ENCODE measurements at places on chromosomes 5 and 9. TPM values are rescaled to one million over a fixed set of nuclear protein-coding genes. Genes with fewer than 3 reads are reported as not detected.

Gene LHX3
- not detected for total RNA-seq

Gene PCDHAC1
- total RNA-seq, result not detected

Gene NR5A1
- total RNA-seq, result not detected

Gene TLX3
- not detected for total RNA-seq

Gene WNK2
- total RNA-seq, result not detected

Gene ZFP37
- total RNA-seq, result 0.49 TPM

Gene MELK
- total RNA-seq, result 23.6 TPM

Gene TTLL11
- total RNA-seq, result 1.5 TPM
